Dermis blood vessel endothelial cell (primary cell): ENCODE measurements at places on chromosomes 5 and 9.

DNA sequence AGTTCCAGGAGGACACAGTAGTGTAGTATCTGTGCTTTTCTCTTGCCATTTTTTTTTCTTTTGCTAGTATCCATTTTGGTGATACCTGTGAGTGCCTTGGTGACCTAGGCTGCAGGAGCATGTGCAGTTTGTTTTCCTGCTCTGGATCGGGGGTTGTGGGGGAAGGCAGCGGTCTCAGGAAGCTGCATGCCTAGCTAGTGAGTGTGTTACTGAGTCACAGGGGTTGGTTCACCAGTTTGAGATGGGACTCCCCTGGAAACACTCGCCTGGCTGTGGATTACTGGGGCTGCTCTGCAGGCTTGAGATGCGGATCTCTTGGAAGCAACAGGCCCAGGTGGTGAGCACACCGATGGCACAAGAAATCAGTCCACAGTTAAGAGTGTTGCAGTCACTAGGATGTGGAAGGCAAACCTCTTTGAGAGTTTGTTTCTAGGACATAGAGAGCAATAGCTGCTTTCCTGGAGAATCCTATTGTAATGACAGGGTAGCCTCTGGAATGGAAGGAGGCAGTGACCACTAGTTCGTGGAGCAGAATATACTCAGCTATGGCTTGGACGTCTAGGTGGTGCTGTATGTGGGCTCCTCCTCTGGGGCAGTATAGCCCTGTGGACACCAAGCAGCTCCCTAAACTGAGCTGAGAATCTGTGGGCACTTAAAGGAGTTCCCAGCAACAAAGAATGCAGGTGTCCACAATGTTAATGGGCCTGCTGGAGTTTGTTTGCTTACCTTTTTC, 20.0 kb upstream of the SPATA31E1 start:
- DNase-seq: peak; percentile 26

GRCh38 chr5:78771260-78772205, 123.0 kb upstream of the LHFPL2 start:
- peak; percentile 90 for DNase-seq

DNA sequence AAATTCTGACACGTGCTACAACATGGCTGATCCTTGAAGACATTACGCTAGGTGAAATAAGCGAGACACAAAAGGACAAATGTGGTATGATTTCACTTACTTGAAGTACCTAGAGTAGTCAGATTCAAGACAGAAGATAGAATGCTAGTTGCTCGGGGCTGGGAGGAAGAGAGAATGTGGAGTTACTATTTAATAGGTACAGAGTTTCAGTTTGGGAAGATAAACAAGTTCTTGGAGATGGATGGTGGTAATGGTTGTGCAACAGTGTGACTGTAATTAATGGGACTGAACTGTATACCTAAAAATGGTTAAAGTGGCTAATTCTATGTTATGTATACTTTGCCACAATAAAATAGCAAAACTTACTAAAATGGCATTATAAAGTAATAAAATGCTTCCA, 34.4 kb downstream of the PAM start:
- DNase-seq: no peak

- no peak for DNase-seq
Observed at GRCh38 chr9:137774775-137775386, 102.7 kb upstream of the CACNA1B start.

GRCh38 chr5:17087035-17087434, 130.4 kb upstream of the BASP1 start:
- no peak for DNase-seq

DNA sequence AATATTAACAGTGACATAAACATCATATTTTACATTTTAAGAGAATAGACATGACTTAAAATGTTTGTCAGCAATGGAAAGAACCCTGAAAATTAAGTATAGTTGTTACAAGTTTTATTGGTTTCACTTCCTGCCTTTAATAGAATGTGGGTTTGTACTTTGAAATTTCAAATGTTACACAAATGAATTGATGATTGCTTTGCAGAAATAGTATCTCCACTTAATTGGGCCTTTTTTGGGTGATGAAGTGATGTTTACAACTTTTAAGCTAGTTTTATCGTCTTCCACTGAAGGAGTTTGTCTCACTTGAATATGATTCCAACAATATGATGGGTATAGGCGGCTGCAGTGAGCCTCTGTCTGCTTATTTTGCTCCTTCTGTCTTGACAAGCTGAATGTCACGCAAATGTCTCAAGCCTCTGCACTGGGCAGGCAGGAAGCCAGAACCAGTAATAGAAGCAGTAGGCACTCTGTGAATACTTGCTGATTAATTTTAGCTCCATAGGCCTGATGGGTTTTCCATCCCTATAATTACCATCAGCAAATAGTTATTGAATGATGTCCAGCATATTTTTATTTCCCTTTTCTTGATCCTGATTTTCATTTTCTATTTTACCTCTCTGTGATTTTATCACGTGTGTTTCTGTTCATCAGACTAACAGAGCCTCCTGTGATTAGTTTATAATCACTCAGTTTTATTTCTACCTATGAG, 10.6 kb upstream of the NR3C1 start:
- no peak for DNase-seq

- DNase-seq: no peak
Observed at GRCh38 chr9:134869554-134870300, 10.9 kb upstream of the FCN2 start.

DNA sequence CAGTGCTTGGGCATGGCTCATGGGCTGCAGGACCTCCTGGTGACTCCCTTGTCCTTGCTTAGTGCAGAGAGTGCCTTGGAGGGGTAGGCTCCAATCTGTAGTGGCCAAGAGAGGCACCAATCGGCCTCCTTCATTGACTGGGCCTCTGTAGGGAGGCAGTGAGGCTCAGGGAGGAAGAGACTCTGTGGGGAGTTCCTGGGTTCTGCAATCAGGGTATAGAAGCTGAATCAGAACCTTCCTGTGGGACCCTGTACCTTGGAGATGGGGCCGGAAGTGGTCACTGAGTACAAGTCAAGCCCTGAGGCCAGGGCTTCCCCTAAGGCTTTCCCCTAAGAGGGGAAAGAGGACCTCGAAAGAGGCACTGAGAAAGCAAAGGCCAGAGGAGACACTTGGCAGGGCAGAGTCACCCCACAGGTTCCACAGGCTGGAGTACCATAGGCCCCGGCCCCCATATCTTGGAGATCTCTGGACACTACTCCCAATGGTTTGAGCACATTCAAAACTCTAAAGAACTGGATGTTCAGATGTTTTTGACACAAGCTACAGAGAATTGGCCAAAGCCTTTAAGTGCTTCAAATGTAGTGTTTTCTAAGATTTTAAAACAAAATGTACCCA, 190.5 kb downstream of the HSPA4 start:
- DNase-seq: no peak

DNA sequence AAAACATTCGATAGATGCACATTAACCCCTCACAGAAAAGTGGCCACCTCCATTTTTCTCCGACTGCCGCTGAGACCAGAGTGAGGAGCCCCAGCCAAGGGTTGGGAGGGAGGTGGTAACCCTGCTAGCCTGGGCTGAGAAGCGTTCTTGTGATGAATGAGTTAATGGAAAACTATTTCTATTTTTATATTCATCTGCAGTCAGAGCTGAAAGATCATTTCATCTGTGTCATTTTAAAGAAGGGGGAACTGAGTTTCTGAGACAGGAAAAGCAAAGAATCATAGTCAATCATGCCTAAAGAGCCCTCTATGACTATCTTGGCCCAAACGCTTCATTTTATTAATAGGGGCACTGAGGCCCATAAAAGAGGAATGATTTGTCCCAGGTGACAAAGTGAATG, 229.5 kb downstream of the PAPPA start:
- DNase-seq: no peak

GRCh38 chr5:119063579-119064379, 7.1 kb upstream of the DMXL1 start:
- no peak for DNase-seq

DNA sequence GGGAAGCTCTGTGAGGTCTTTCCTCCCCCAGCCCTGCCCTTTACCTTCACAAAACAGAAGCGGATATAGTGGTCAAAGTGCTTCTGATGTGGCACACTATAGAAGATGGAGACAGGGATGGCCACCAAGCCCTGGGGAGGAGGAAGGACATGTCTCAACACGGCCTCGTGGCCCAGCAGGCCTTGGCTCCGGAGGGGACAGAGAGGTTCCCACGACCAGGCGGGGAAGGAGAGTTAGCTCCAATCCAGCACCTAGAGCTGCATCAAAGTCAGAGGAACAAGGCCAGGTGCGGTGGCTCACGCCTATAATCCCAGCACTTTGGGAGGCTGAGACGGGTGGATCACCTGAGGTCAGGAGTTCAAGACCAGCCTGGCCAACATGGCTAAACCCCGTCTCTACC, 4.1 kb upstream of the SPOUT1 start:
- no peak for DNase-seq

GRCh38 chr9:101119206-101119819, 90.8 kb downstream of the PLPPR1 start:
- peak; percentile 78 for DNase-seq

DNA sequence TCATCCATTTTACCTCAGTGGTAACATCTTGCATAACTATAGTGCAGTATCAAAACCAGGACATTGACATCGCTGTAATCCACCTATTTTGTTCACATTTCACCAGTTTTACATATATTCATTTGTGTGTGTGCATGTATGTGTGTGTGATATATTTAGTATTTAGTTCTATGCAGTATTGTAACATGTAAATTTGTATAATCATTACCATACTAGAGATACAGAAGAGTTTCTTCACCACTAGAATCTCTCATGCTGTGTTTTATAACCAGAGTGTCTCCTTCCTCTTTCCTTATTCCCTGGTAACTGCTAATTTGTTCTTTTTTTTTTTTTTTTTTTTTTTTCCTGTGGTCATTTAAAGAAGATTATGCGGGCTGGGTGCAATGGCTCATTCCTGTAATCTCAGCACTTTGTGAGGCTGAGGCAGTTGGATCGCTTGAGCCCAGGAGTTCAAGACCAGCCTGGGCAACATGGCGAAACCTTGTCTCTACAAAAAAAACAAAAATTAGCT, 11.0 kb downstream of the RASA1 start:
- no peak for DNase-seq

DNA sequence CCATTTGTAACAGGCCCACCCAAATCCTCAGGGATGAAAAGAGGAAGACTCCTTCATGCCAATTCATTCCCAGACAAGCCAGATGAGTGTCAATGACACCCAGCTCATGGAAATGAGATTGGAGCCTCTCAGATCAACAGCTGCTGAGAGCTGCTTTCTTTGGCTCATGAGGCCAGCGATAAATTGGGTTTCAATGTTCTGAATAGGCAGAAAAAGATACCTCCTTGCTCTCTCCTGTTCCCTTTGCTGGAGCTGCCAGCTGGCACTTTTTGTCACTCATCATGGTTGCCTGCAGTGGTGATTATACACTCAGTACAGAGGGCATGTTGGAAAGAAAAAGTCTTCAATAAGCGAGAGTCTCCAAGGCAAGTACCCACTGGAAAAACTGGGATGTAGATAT, 47.1 kb downstream of the SH3RF2 start:
- no peak for DNase-seq

GRCh38 chr9:136109351-136110081, 9.2 kb downstream of the TMEM250 start:
- peak; percentile 91 for DNase-seq

- DNase-seq: peak; percentile 75
Observed at GRCh38 chr5:134874831-134875655, 872 bp downstream of the TXNDC15 start.

DNA sequence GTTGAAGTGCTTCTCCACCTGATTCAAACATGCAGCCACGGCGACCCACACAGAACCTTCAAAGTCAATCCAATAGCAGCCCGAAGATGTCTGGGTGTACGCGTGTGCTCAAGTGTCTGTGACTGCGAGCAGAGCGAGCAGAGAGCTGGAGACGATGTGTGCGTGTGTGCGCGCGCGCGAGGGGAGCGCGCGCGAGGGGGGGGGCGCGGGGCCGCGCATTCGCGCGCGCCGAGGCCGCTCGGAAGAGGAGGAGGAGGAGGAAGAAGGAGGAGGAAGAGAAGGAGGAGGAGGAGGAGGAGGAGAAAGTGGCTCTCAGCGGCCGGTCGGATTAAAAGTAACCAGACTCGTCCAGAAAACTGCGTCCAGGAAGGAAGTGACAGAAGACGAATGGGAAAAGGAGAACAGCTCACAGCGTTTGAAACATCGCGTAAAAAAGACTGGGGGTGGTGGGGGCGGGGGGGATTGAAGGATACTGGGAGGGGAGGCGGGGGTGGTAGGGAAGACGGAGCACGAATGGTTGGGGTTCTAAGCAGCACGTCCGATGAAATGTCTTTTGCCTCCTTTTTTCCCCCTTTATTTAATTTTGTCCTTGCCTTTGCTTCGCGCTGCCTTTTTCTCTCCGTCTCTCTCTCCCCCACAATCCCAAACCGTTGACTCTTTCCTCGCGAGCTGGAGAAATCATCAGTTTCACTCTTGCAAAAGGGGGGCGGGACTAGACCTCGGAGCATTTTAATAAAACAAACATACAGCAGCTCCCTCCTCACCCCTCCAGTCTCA, at the start of gene MEF2C:
MEF2C (minus strand) TSS at position 126 of the 777 bp plus-strand sequence. CDS start 59,396 bp downstream, outside the sequence.
- peak; percentile 94 for DNase-seq

DNA sequence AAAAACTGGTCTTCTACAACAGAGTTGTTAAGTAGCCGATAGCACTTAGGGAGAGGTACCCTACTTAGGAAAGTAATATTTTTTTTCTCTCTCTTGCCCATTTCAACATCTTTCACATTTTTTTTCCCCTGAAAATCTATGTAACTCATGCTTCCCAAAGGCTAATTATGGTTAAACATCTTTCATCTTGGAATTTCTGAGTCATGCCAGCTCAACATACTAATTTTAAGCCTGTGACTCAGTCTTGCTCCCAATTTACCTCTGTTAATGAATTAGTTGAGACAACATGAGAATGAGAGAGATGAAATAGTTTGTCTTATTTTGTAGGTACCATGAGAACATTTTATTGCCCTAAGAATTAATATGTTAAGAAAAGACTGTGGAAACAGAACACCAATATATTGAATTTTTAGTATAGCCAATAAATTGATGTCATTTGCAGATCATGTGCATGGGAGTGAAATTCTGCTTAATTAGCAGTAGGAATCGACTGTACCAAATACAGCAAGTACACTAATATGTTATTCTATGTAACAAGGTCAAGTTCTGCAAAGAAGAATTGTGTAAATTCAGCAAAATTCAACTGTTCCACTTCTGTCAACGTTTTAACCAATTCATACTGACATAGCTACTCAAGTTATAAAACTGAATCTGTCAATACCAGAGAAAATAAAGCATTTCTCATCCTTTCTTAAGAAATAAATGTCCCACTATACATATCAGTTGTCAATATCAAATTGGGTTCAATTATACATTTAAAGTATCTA, 550.0 kb downstream of the PTPRD start:
- DNase-seq: no peak

GRCh38 chr5:139852696-139853095, 57.1 kb downstream of the PSD2 start:
- no peak for DNase-seq

- no peak for DNase-seq
Observed at GRCh38 chr9:128588581-128589233, 36.3 kb downstream of the SPTAN1 start.

DNA sequence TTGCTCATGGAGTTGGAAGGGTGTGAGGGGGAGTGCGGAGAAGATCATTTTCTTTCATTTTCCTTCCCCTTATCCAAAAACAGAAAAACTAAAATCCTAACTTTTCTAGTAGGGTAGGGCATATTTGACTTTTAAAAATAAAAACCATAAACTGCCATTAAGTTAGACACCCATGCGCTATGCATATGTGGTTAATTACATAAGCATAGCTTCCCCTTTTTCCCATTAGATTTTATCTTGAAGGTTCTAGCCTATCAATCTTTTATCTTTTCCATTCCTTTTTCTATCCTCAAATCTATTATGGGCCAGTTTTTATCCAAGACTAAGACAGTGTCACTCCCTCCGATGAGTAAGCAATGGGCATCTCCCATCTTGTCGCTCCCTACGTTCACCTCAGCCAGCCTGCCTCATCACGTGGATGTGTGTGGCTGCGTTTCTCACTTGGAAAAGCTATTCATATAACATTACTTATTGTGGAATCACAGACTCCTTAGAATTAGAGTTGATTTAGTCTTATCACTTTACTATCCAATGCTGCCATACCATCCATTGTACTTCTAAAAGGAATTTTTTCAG, 49.2 kb downstream of the PCSK5 start:
- DNase-seq: no peak
